Fibroblast of skin of left quadriceps (primary cell): ENCODE measurements at places on chromosomes 7 and 10.

DNA sequence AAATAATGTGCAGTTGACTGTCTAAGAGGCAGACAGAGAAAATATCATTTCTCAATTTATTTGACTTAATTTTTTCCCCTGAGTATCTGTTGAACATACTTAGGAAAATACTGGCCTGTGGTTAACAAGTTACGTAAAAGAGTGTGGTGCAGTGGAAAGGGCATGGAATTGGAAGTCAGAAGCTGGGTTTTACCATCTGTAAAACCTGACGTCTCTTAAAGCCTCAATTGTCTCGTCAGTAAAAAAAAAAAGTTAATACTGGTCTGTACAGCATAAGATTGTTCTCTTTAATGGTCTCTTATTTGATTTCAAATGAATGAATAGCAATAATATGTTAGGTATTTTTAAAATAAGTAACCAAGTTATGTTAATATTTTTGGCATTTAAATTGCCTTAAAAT, 67.8 kb downstream of the PHTF2 start:
- DNase-seq = no peak

- no peak for DNase-seq
Measured at GRCh38 chr7:151451626-151452571, 12.0 kb upstream of the CRYGN start.

DNA sequence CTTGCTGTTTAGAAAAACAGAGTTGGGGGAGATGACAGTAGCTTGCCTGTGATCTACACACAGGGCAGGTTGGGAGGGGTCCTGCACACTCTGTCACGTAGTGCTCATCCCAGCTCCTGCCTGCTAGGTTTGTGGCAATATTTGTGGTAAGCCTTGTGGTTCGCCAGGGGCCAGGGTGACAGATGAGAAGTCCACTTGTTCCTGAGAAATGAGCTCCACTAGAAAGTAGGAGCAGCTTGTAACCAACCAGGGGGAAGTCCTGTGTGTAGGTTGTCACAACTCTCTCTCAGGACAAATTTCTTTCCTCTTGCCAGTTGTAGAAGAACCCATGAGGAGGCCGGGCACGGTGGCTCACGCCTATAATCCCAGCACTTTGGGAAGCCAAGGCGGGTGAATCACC, 147.0 kb downstream of the TCF7L2 start:
- DNase-seq = no peak

- no peak for DNase-seq
Measured at GRCh38 chr10:128097783-128098182, 28.4 kb downstream of the MKI67 start.

GRCh38 chr7:92953657-92954056, 117.3 kb upstream of the CDK6 start:
- no peak for DNase-seq

GRCh38 chr10:1208366-1209311, 152.5 kb downstream of the WDR37 start:
- DNase-seq = no peak

DNA sequence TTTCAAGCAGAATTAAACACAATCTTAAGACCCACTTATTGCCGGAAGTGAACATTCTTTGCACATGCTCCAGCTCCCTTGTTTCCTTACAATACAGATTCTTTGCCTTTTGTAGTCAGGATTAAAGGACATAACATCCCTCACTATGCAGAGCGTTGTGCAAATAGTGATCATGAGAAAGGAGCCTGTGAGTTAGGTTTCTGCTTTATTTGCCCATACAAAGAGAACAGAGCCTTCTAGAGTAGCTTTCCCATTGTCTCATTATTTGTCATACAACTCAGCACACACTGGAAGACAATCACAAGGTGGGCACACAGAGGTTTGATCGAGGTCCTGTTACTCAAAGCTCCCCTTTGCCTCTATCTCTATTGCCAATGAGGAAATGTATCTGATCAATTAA, 48.2 kb upstream of the WDR11 start:
- no peak for DNase-seq

DNA sequence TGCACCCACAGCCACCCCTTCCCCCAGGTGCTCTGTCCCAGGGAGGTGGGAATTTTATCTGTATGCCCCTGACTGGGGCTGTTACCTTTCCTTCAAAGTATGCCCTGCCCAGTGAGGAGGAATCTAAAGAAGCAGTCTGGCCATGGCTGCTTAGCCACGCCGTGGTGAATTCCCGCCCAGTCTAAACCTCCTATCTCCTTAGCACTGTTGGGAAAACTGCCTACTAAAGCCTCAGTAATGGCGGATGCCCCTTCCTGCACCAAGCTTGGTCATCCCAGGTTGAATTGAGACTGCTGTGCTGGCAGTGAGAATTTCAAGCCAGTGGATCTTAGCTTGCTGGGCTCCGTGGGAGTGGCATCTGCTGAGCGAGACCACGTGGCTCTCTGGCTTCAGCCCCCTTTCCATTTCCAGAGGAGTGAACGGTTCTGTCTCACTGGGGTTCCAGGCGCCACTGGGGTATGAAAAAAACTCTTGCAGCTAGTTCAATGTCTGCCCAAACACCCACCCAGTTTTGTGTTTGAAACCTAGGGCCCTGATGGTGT, 87.2 kb downstream of the ABCC2 start:
- DNase-seq = no peak

- DNase-seq = no peak
Measured at GRCh38 chr10:23024002-23024401, 71.4 kb upstream of the MSRB2 start.

- peak; percentile 4 for DNase-seq
Measured at GRCh38 chr10:36880898-36881297, 244.5 kb upstream of the ANKRD30A start.

GRCh38 chr7:151334628-151335027, 7.0 kb upstream of the NUB1 start:
- no peak for DNase-seq

GRCh38 chr10:129029051-129029450, 438.0 kb upstream of the MGMT start:
- DNase-seq = no peak

- DNase-seq = peak; percentile 87
Measured at GRCh38 chr10:68139448-68140272, 30.4 kb downstream of the MYPN start.
